T-helper 9 cell (primary cell): ENCODE measurements at places on chromosomes 3 and 15.

GRCh38 chr3:13491206-13491974 is 11.3 kb downstream of the HDAC11 start:
- no peak for DNase-seq

DNA sequence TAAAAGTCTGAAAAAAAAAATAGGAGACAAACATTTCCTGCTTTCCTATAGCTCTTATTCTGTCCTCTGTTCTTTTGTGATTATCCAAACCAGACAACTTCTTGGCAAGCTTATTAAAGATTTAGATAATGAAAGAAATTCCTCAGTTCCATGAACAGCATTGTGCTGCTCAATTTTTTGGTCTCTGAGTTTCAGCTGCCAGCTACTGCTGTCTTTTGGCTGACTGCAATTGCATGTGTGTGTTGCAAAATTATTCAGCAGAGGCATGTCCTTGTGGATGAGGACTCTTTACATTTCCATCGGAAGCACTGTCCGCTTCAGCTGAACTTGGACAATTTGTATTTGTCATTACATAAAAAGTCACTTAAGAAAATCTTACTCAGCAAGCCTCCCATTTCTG is 397.3 kb upstream of the RASGRP1 start:
- no peak for DNase-seq

GRCh38 chr15:96020797-96021196 is 309.7 kb upstream of the NR2F2 start:
- DNase-seq, result no peak

- DNase-seq, result peak; percentile 56
These were observed 34.3 kb downstream of the IRAK2 start for GRCh38 chr3:10198761-10199649.

DNA sequence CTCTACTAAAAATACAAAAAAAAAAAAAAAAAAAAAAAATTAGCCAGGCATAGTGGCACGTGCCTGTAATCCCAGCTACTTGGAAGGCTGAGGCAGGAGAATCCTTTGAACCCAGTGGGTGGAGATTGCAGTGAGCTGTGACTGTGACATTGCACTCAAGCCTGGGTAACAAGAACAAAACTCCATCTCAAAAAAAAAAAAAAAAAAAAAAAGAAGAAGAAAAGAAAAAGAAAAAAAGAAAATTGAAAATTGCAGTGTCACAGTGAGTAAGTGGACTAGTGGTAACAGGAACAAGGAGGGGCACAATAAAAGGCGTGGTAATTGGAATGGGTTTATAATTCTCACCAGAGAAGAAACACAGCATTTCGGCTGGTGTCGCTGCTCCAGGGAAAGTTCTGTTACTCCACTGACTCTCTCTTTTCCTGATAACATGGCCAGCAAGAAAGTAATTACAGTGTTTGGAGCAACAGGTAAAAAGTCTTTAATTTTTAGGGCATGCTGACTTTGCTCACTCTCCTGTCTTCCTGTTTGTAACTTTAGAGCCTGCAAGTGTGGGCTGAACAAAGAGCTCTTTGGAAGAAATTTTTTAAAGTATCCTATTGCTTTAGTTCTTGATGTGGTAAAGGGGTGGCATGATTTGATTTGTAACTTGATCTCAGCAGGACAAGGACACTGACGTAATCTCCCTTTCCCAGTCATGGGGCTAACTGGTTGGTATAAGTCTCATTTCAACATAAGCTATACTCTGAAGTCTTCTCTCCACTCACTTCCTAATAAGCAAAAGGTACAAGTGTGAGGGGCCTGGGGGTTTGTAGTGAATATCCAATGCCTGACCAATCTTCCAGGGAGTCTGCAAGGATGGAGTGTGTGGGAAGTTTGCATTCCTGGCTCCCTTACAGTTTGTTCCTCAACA is 22.1 kb upstream of the TRA2B start:
- no peak for DNase-seq

GRCh38 chr3:31157893-31158620 is 263.6 kb upstream of the GADL1 start:
- DNase-seq, result no peak

GRCh38 chr15:101613130-101614000 is 38.8 kb downstream of the TM2D3 start:
- DNase-seq, result no peak

DNA sequence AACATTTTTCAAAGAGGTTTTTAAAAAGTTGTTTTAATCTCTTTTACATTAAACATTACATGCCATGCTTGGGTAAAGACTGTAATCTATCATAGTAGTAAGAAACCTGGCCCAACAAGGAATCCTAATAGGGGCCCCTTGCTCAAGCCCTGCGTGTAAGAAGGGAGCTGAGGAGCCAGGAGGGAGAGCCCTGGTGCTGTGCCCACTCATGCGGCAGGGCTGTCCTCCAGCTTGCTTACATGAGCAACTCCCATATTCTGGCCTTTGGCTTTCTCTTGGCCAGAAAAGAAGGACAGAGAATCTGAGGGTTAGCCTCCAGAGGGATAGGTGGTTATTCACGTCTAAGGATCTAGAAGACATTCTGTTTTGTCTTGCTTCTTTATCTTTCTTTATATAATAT is 49.8 kb downstream of the KBTBD12 start:
- no peak for DNase-seq

DNA sequence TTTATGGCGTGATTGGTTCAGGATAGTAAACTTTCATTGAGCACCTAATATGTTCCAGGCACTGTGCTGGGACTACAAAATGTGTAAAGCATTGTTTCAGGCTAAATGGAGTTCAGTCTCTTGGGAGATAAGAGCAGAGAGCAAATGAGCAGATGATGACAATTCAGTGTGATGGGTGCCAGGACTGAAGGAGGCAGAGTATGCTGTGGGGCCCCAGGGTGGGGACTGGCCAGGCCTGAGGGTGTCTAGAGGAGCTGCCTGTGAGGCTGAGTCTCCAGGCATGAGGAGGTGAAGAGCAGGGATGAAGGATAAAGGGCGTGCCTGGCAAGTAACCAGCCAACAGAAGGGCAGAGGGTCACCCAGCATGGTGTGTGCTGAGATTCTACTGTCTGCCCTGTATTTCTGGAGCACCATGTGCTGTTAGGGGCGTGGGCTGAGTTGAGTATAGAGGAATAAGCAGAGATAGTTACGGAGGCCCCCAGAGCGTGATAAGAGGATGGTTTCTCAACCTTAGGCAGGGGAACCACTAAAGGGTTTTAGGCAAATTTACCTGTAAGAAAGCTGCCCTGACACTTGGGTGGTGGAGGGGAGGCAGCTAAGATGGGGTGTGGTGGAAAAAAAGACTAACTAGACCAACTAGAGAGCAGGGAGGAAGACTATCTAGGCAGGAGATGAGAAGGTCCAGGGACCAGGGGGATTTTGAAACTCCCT is 38.5 kb downstream of the EPHB1 start:
- no peak for DNase-seq

DNA sequence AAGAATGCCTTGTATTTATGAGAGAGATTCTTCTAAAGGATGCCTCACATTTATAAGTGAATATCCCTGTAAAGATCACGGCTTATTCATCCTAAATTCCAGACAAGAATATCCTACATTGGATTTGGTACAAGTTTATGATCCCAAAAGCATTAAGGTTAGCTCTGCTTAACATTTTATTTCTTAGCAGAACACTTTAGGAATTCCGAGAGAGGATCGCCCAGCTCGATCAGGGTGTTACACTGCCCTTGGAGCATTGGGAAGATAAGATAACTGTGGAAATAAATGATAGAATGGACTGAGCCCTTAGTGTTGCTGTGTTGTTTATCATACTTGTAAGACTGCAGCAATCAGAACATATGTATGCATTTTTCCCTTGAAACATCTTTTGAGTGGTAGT is 223.0 kb upstream of the CDIN1 start:
- DNase-seq, result no peak

GRCh38 chr3:113626503-113627371 is 69.7 kb downstream of the USF3 start:
- no peak for DNase-seq

DNA sequence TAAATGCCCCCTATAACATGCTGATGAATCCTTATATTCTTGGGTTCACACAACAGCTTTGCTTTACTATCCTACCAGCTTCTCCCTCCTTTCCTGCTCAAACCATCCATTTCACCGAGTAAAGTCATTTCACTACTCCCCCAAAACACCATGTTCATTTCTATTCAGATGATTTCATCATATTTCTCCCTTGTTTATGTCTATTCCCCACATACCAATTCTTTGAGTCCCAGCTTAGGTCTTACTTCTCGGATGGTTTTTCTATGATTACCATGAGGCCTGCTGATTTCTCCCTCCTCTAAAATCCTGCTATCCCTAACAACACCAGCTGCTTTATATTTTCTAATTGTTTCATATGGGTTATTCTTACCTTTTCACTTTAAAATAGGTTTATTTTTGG is 231.4 kb downstream of the TIGIT start:
- no peak for DNase-seq

- DNase-seq, result no peak
These were observed 48.0 kb upstream of the MRPL3 start for GRCh38 chr3:131550562-131551465.

DNA sequence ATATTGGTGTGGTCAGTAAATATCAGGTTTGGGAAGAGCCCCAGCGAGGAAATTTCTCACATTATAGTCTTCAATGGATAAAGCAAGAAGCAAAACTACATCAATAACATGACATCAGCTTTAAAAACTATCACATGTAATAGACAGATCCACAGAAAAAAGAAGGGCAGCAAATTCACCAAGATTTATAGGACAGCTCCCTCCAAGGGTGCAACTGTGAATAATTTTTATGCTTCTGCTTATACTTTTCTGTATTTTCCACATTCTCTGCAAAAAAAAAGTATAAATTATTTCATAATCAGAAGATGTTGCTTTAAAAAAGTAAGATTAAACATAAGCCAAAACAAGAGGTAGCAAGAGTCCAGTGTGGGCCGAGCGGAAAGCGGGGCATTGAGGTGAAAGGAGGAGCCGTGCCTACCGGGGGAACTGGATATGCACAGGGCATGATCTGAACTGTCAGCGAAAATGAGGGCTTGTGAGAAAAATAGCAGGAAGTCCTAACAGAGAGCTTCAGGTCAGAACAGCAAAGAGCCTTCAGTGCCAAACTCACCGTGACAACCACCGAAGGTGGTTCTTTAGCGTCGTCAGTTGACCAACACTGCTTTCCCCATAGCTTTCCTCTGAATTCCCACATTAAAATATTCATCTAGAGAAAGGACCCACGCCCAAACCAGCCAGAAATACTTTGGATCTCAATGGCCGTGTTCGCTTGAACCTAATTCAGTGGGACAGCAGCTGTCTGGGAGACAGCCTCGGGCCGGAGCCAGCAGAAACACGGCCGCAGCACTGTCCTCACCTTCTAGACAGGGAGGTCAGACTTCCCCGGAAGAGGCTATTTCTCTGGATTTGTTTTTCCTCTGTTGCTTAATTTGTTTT is 59.8 kb downstream of the FAM174B start:
- DNase-seq, result no peak

DNA sequence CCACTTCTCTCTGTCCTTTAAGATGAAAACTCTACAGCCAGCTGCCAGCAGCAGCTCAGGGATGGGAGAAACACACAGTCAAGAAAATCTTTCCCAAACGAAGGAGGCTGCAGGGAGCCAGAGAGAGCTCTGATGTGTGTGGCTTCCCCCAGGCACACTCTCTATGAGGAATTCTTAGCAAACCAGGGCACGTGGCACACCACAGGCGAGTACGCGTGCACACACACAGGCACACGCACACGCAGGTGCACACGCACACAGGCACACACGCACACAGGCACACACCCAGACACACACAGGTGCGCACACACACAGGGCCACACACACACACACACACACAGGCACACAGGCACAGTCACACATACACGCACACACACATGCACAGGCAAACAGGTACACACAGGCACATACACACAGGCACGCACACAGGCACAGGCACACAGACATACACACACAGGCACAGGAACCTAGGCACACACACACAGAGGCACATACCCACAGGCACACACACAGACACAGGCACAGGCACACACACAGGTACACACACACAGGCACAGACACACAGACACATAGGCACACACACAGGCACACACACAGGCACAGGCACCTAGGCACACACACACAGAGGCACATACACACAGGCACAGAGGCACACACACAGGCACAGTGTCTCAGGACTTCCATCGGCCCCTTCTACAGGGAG is 91.5 kb upstream of the ATP2B2 start:
- DNase-seq, result no peak

DNA sequence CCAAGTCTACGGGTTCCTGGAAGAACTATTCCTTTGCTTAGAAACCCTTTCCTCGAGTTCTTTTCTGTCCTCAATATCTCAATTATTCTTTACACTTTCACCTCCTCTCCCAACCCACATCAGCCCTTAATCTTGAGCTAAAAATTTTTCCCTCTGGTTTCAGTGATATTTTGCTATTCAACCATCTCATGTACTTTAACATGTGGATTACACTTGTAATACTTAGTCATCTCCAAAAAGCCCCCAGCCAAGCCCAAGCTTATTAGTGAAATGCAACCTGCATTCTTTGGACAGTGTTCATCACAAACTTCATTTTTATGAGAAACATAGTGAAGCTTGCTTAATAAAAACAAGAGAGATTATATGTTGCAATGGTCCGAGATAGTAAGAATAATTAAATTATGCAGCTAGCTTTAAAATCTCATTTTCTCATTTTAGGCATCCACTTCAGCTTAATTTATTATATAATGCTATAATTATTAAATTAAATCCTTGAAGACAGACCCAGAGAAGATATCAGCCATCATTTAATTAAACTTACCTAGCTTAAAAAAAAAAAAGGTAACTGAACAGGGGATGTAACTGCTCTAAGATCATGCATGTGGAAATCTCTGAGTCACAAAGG is 534.5 kb upstream of the TBL1XR1 start:
- no peak for DNase-seq

DNA sequence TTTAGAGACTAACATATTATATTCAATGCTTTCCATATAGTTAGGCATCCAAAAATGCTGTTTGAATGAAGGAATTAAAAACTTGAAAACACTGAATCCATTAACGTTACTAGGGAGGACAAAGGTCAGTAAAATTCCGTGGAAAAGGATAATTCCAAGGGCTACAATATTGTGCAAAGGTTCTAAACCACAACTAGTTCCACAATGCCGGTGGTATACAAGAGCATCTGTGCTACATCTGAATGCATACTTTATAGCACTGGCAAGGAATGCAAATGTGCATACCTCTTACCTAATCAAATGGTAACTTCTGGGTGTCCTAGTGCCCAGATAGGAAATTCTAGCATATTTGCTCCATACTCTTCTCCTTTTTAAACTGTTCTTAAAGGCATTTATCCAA is 2.2 kb downstream of the ICE2 start:
- no peak for DNase-seq
